ENCODE measurements at places on chromosomes 6 and 20. TPM values are rescaled to one million over a fixed set of nuclear protein-coding genes. Genes with fewer than 3 reads are reported as not detected.

- DNase-seq: no peak
These were observed 34.5 kb downstream of the APCDD1L start for GRCh38 chr20:58480551-58481336.

The TMEM30A gene
- total RNA-seq: 99.4 TPM

DNA sequence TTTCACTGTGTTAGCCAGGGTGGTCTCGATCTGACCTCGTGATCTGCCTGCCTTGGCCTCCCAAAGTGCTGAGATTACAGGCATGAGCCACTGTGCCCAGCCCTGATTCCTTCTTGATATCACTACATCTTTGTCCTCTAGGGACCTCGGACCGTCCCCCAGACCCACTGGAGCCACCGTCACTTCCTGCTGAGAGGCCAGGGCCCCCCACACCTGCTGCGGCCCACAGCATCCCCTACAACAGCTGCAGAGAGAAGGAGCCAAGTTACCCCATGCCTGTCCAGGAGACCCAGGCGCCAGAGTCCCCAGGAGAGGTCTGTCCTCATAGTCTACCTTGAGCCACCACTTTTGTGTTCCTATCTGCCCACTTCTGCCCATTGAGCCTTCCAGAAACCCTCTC is 14.6 kb downstream of the MAVS start:
- DNase-seq: no peak

The WFDC10B gene
- not detected for total RNA-seq

The SLC16A10 gene
- 2.4 TPM for total RNA-seq

The GSTA3 gene
- not detected for total RNA-seq

GRCh38 chr20:49818816-49819215 is 6.2 kb downstream of the SLC9A8 start:
- no peak for DNase-seq

- no peak for DNase-seq
These were observed 123.0 kb upstream of the LAMA2 start for GRCh38 chr6:128759901-128760300.

DNA sequence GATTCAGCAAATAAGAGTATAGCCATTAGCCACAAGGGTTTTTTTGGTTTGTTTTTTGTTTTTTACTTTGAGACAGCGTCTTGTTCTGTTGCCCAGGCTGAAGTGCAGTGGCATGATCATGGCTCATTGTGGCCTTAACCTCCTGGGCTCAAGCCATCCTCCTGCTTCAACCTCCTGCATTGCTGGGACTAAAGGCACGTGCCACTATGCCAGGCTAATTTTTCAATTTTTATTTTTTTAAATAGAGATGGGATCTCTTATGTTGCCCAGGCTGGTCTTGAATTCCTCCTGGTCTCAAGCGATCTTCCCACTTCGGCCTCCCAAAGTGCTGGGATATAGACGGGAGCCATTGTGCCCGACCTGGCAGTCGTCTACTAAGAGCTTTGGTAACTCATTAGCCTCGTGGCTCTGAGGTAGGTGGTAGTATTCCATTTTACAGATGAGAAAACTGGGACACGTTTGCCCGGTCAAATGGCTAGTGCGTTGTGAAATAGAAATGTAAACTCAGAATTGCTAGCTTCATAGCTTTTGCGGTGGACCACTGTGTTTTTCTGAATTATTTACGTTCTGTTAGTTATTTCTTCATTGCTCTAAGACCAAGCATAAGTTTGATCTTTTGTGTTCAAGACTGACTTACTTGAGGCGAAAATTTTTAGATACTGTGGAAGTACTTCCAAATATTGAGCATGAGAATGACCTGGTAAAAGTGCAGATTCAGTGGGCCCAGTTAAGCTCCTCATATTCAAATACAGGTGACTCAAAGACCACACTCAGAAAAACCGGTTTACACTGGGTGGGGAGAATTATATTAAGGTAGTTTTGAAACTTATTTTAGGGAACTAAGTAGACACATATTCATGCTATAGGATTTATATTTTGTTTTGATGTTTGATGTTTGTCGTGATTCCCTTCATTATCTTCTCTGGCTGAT is 2.1 kb downstream of the PANK2 start:
- no peak for DNase-seq

The FOXF2 gene
- total RNA-seq: not detected

DNA sequence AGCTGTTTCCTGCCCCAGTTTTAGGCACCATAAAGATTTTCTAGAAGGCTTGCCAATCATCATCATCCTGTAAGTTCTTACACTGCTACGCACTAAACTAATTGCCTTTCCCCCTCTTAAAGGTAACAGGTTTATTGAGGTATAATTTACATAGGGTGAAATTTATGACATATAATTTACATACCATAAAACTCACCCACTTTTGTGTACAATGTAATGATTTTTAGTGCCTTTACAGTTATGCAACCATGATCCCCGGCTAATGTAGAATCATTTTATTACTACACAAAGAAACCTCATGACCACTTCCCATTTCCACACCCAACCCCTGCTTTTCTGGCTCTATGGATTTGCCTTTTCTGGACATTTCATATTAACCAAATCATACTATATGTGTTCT is 21.1 kb downstream of the GCNT2 start:
- no peak for DNase-seq

DNA sequence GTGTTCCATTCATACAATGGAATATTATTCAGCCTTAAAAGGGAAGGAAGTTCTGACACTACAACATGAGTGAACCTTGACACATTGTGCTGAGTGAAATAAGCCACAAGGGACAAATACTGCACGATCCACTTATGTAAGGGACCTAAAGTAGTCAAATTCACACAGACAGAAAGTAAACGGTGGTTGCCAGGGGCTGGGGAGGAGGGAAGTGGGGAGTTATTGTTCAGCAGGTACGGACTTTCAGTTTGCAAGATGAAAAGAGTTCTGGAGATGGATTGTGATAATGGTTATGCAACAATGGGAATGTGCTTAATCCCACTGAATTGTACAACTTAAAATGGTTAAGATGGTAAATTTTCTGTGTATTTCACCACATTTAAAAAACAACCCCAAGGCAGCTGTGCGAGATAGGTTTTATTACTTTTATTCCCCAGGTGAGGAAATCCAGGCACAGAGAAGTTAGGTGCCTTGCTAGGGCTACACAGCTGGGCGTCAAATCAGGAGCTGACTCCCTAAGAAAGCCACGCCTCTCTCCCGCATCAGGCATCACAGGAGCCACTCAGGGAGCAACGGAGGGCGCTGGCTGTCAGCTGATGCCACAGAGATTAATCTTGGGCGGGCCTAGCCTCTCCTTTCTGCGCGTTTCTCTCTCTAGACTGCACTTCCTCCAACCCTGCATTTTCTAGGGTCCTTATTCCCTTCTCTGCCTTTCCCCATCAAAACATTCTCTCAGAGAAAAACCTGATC is 9.3 kb upstream of the TRAF3IP2 start:
- DNase-seq: no peak

GRCh38 chr6:106648651-106649308 is 19.4 kb downstream of the QRSL1 start:
- DNase-seq: no peak

GRCh38 chr6:109187399-109188114 is 92.2 kb downstream of the CEP57L1 start:
- peak; percentile 53 for DNase-seq

GRCh38 chr6:138576313-138576712 is 77.0 kb upstream of the NHSL1 start:
- DNase-seq: no peak

- no peak for DNase-seq
These were observed 187.7 kb upstream of the PRSS16 start for GRCh38 chr6:27059621-27060425.

DNA sequence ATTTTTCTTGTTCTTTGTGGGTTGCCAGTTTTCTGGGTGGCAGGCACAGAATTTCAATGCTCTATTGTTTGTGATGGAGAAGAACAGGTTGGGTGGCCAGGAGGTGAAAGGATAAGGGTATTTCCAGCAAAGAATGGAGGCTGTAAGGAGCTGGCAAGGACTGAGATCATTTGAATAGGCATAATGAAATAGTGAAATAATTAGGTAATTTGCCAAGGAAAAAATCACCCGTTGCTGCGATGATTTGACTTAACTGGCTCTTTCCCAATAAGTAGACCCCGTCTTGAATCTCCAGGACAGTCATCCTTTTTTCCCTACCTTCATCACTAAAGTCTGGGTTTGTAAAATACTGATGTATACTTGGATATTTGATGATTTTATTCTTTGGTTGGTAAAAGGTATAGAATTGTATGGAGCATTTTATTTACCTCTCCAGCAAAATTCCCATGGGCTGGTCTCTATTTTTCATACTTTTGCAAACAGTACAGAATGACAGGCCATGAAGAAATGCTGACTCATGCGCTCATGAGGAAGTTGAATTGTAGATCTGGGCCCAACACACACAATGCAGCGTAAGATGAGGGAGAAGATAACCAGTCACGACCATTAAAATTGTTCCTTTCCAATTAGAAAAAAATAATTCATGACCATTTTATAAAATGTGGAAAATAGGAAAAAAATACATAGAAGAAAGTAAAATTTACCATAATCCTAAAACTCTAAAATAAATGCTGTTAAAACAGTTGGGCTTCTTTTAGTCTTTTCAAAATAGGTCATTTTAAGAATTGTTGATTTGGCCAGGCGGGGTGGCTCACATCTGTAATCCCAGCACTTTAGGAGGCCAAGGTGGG is 2.4 kb upstream of the GCNT2 start:
- DNase-seq: no peak

DNA sequence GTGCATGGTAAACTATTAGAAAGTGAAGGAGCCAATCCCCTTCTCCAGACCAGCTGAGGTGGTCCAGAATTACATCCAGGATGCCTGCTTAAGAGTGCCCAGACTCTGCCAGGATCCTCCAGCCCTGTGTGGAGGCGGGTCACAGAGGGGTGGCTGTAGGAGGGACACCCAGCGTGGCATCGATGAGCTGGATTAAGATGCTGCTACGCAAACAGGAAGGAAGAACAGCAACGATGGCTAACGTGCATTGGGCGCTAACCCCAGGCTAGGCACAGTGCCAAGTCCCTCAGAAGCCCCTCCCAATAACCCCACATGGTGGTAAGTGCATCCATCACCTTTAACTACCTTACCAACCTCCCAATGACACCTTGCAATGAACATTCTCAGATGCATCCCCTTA is 63.9 kb upstream of the MRPS10 start:
- DNase-seq: no peak

- DNase-seq: no peak
These were observed 868 bp downstream of the LTV1 start for GRCh38 chr6:143844006-143844405.

DNA sequence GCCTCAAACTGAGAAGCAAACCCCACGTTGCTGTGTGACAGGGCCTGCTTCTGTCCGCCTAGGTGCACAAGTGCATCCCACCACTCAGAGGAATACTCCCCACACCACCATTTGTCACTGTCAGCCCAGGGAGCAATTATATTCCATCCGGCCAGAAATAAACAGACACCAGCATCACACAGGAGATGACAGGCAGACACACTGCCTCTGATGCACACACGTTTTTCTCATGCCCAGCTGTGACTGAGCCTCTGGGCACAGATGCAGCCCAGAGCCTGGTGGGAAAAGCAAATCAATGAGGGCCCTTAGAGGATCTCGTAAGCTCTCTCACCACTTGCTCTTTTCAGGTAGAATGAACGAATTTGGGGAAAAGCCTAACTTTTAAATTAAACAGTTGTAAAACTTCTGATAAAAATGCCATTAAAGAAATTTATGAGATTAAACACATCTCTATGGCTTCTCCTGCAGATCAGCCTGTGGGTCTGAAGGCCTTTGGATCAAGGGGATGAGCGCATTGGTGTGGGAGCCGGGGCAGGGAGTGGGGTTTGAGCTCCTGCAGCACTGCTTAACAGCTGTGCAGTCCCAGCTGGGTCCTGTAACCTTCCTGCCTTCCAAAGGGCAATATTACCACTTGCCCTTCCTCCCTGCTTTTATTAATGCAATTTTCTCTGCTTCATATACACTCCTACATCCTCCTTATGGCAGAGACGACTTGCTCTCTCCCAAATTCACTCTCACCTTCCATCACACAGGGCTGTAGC is 624.3 kb downstream of the PTPRT start:
- no peak for DNase-seq

The TRIM10 gene
- total RNA-seq: not detected

The NOTCH4 gene
- 151 TPM for total RNA-seq

DNA sequence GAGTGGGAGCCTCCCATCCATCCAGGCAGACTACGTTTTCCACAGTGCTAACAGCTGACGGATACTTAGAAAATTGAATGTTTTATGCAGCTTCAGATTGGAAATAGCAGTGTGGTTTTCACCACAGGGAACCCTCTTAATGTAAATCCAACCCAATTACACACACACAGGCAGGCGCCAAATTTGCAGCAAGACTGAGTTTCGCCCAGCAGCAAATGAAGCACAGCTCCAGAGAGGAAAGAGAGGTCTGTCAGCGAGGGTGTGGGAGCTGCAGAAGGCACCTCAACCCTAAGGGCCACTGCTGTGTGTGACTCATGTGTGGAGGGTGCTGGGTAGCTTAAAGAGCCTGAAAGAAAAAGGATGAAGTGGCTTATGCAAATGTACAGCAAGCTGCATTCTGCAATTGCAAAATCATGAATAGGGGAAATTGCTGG is 365.7 kb downstream of the MAFB start:
- DNase-seq: no peak

DNA sequence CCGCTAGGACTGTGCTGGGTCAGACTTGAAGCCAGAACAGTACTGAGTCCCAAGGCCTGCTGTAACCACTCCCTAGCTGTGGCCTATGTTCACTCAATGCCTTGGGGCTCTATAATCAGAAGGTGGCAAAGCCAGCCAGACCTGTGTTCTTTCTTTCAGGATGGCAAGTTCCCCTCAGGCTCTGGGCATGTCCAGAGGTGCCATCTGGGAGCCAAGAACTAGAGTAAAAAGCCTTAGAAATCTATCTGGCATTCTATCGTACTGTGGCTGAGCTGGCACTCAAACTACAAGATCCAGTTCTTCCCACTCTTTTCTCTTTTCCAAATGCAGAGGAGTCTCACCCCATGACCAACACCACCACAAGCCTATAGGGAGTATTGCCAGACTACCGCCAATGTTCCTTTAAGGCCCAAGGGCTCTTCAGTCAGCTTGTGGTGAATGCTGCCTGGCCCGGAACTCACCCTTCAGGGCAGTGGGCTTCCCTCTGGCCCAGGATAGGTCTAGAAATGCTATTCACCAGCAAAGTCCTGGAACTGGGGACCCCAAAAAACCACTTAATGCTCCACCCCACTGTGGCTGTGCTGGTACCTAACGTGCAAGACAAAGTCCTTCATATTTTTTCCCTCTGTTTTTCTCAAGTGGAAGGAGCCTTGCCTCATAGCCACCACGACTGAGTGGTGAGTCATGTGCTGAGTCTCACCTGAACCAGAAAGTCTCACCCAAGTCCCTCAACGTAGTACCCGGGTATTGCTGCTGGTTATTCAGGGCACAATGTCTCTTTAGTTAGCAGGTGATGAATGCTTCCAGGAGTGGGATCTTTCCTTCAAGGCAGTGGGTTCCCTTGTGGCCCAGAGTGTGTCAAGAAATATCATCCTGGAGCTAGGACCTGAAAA is 8.6 kb upstream of the SIRPB2 start:
- DNase-seq: no peak

The STMND1 gene
- not detected for total RNA-seq

GRCh38 chr6:56647172-56647762 is 4.6 kb upstream of the DST start:
- DNase-seq: no peak

All from endothelial cell (in vitro differentiated cells).